ENCODE measurements at places on chromosomes 2 and 18.

DNA sequence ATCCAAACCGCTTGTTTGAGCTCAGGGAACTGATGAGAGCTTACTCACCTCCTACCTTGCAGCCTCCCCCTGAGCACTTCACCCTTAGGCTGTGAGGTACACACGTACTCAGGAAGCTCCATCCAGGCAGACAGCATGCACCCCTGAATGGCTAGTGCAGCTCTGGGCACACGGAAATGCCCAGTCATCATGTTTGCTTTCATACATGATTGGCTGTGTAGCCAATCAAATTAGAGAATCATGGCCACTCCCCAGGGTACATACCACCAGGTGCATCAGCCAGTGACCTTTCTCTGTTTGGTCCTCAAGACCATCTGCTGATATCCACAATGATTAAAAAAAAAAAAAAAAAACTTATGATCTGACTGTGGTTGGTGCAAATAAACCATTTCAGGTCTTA, 42.1 kb downstream of the RNF152 start:
- no peak for DNase-seq

DNA sequence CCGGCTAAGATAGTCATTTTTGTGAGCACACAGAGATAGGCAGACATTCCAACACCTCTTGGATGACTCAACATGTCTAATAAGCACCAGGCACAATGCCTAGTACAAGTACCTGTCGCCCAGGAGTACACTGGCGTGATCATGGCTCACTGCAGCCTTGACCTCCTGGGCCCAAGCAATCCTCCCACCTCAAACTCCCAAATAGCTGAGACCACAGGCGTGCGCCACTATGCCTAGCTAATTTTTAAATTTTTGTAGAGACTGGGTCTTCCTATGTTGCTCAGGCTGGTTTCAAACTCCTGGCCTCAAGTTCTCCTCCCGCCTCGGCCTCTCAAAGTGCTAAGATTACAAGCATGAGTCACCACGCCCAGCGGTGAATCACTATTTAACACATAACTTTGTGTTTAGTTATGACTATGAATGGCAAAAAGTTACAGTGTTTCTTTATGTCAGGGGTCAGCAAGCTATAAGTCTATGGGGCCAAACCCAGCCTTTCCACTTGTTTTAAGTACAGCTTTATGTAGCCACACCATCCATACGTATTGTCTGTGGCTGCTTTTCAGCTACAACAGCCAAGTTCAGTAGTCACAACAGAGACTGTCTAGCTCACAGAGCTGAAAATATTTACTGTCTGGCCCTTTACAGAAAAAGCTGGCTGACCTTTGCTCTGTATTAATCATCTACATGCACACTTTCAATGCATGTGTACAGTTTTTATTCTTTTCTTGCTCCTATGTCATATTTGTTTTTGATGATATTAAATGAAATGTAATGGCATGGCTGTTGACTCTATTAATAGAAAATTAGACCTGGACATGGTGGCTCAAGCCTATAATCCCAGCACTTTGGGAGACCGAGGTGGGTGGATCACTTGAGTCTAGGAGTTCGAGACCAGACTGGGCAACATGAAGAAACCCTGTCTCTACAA, 18.7 kb downstream of the ORC2 start:
- no peak for DNase-seq

GRCh38 chr2:47092465-47092864, 62.6 kb downstream of the STPG4 start:
- DNase-seq: no peak

DNA sequence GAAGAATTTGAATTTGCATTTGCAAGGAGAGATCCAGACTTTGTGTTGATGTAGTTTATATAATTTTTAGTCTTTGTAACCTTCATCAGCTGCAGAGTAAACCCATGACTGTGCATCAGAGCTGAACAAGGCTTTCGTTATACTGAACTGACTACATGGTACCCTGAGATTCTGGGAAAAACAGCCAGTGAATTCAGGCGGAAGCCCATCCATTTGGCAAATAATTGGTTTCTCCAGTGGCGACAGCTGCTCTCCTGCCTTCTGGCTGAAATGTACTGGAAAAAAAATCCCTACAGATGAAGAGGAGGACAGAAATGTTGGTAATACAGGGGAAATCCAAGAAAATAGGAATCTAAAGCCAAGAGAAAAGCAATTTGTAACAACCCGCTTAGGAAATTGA, 657.5 kb upstream of the CDH7 start:
- DNase-seq: peak; percentile 28

DNA sequence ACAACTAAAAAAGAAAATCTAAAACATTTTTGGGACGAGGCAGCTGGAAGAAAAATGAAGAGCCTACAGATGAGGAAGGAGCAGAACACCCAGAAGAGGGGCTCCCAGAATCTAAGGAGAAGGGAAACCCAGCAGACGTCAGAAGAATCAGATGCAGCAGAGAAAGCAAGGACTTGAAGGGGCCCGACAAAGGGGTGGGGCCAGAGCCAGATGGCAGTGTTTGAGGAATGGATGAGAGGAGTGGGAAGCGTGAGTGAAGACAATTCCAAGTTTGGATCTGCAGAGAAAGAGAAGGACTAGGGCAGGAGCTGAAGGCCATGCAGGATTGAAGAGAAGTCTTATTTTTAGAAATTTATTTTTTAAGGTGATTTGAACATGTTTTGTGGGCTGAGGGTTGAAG, 19.3 kb downstream of the PTMA start:
- peak; percentile 36 for DNase-seq

DNA sequence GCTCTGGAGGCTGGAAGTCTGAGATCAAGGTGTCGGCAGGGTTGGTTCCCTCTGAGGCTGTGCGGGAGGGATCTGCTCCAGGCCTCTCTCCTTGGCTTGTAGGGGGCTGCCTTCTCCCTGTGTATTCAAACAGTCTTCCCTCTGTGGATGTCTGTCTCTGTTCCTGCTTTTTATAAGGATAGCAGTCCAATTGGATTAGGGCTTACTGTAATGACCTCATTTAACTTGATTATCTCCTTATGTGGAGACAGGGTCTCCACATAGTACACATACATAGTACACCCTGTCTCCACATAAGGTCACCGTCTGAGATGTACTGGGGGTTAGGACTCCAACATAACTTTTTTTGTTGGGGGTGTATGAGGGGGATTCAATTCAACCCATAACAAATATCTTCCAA, 30.5 kb downstream of the TCF7L1 start:
- DNase-seq: no peak

GRCh38 chr2:121998751-121999150, 243.3 kb downstream of the TSN start:
- DNase-seq: no peak

DNA sequence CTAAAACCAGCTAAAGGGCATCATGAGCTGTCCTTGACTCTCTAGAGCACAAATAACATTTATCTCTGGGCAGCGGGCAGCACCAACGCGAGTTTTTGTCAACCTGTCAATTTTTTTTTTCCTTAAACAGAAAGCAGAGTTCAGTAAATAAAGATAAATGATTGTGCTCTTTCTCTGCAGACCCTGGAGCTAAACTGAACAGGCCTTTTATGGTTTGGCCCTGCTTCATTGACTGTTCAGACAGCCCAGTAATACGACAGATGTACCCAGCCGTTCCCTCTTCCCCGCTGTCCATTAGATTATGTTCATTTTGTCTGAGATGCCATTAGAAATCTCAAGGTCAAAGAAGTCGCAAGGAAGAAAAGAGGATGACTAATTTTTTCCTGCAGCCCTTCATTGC, 280.5 kb upstream of the PIK3C3 start:
- DNase-seq: peak; percentile 14

GRCh38 chr2:187174582-187174981, 273.5 kb downstream of the CALCRL start:
- no peak for DNase-seq

DNA sequence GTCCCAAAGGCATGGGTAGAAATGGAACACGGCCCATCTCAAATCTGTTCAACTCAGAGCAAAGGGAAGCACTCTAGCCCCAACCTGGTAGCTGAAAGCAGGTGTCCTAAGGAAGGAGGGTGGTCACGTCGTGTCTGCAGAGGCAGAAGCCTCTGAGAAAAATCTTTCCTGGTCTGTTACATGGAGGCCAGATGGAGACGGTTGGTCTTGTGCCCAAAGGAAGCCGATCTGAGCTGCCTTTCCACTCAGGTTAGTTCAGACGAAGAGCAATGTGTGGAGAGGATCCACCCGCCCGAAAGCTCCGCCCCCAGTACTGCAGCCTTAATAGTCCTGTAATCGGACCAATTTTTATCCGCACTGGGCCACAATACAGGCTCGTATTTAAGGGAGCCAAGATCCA, 54.9 kb upstream of the AMMECR1L start:
- no peak for DNase-seq

DNA sequence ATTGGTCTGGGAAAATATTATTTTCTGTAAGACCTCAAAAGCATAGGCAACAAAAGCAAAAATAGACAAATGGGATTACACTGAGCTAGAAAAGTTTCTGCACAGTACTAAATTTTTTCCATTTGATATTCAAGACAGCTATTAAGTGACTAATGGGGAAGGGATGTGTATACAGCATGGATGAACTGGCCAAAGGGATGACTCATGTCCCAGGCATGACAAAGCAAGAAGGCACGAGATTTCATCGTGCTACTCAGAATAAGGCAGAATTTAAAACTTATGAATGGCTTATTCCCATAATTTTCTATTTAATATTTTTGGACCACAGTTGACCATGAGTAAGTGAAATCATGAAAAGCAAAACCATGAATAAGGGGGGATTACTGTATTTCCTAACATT, 1250.1 kb upstream of the GYPC start:
- no peak for DNase-seq

- no peak for DNase-seq
These were observed 91.7 kb downstream of the ACTR3 start for GRCh38 chr2:113981404-113982134.

GRCh38 chr18:80253871-80254492, 6.7 kb upstream of the PARD6G start:
- DNase-seq: peak; percentile 34

DNA sequence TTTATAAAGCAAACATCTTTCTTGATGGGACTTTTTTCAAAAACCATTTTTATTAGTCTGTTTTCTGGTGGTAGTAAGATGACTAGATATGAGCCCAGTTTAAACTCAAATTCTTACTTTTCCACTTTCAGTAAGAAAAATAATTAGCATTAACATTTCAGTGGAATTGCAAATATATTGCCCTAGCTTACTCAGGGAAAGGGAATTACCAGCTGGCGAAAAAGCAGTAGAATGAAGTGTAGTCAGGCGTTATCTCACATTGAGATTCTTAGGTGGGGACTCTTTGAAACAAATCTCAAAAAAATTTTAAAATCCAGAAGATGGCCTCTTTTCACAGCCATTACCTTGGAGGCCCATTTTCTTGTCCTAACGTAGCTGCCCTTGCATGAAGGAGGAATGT, 65.8 kb downstream of the CRIM1 start:
- no peak for DNase-seq

- DNase-seq: no peak
These were observed 316.5 kb downstream of the CYP26B1 start for GRCh38 chr2:71831193-71831577.

GRCh38 chr18:26874283-26874682, 8.8 kb upstream of the AQP4 start:
- DNase-seq: no peak

- no peak for DNase-seq
These were observed 35.4 kb upstream of the LYPD6B start for GRCh38 chr2:149002891-149003740.

- no peak for DNase-seq
These were observed 339.8 kb upstream of the EPHA4 start for GRCh38 chr2:221911890-221912289.

DNA sequence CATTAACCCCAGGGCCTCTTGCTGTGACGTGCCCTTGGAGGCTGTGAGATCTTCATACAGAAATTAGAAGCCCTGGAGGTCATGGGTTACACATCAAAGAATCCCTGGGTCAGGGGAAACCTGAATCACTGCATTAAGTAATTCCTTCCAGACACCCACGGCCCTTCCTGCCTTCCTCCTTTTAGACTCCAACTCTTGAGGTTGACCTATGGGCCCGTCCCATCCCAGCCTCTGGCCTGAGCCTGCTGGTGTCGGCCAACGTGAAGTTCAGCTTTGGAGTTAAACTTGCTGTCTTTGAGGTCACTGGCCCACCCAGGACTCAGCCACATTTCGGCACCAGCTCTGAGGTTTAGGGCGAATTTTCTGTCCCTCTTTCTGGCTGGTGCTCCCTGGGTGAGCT, 198.3 kb downstream of the ACKR3 start:
- DNase-seq: no peak

DNA sequence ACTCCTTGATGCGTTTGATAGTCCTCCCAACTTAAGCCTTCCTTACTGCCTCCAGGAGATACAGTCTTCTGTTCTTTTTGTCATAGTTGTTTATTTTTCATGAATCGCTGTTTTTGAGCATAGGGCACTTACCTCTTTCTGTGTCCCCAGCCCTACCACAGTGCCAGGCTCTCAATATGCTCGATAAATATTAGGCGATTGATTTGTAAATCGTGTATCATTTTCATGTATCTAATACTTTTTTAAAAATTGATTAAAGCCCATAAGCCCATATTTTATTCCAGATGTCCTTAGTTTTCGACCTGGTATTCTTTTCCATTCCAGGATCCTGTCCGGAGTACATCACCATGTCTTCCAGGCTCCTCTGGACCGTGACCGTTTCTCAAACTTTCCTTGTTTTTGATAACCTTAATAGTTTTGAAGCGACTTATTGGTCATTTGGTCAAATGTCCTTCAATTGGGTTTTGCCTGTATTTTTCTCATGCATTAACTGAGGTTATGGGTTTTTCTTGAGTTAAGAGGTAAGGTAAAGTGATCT, 444 bp upstream of the MMADHC start:
- DNase-seq: no peak

DNA sequence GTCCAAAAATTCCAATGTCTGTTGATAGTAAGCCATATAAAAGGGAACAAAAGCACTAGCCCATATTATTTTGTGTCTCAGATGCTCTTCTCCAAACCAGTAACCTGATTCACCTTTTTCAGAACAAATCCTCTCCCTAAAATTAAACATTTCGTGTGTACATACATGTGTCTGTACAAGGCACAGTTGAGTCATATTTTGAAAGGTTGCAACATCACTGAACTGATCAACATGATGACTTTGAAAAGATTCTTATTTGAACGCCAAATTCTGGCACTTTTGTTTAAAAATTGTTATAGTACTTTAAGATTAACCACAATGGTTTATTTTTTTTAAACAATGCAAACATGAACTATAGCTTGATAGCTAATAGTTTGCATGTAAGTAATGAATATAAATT, 102.5 kb downstream of the RIT2 start:
- DNase-seq: no peak

- DNase-seq: no peak
These were observed 14.3 kb upstream of the TRIB2 start for GRCh38 chr2:12702168-12703121.

All from glutamatergic neuron (in vitro differentiated cells).